ENCODE measurements at places on chromosomes 4 and X. TPM values are rescaled to one million over a fixed set of nuclear protein-coding genes. Genes with fewer than 3 reads are reported as not detected.

GRCh38 chr4:24395937-24396336, 188.4 kb downstream of the DHX15 start:
- H3K27me3 ChIP-seq = no peaks in the 10 kb centered on the region
- no peak overlapping the region for H3K27ac ChIP-seq
- no peak for DNase-seq
- H3K36me3 ChIP-seq = no peaks in the 10 kb centered on the region

The RRH gene
- total RNA-seq = not detected

- DNase-seq = no peak
- H3K27ac ChIP-seq = no peak overlapping the region
- H3K4me1 ChIP-seq = peaks cover 11% of the 10 kb centered on the region
- no peak overlapping the region for H3K4me3 ChIP-seq
- peaks cover 3% of the 10 kb centered on the region for H3K27me3 ChIP-seq
- H3K36me3 ChIP-seq = peaks cover 13% of the 10 kb centered on the region
Measured at GRCh38 chr4:52651996-52652672, 7.0 kb downstream of the USP46 start.

The TRIM61 gene
- 2.7 TPM for total RNA-seq

Data from activated T-helper 2 cell treated with anti-CD3 and anti-CD28 coated beads, Interferon-gamma antibody, Interleukin-2, Interleukin-4, amounts not matched to agents 10 μg/mL and 5 μg/mL and 100 μg/mL, durations not matched to agents 14 hours and 24 hours and 36 hours (primary cell).